COR-L47 (cell line): ENCODE measurements at places on chromosomes 13 and 19.

- DNase-seq: no peak
Measured at GRCh38 chr13:53474878-53475277, 446.3 kb downstream of the OLFM4 start.

- no peak for DNase-seq
Measured at GRCh38 chr19:19551853-19552192, 13.8 kb downstream of the CILP2 start.

- DNase-seq: no peak
Measured at GRCh38 chr19:31545777-31546176, 196.5 kb upstream of the TSHZ3 start.

GRCh38 chr19:16436780-16437332, 34.9 kb downstream of the EPS15L1 start:
- no peak for DNase-seq

- DNase-seq: no peak
Measured at GRCh38 chr13:75024602-75025001, 457.4 kb downstream of the TBC1D4 start.

GRCh38 chr13:25494698-25495411, 123.1 kb downstream of the ATP8A2 start:
- peak; percentile 56 for DNase-seq
